AG09319 (cell line): ENCODE measurements at places on chromosomes 5 and 9.
A peak's percentile ranks its signal among the peaks of the same experiment; 100 is the strongest.

DNA sequence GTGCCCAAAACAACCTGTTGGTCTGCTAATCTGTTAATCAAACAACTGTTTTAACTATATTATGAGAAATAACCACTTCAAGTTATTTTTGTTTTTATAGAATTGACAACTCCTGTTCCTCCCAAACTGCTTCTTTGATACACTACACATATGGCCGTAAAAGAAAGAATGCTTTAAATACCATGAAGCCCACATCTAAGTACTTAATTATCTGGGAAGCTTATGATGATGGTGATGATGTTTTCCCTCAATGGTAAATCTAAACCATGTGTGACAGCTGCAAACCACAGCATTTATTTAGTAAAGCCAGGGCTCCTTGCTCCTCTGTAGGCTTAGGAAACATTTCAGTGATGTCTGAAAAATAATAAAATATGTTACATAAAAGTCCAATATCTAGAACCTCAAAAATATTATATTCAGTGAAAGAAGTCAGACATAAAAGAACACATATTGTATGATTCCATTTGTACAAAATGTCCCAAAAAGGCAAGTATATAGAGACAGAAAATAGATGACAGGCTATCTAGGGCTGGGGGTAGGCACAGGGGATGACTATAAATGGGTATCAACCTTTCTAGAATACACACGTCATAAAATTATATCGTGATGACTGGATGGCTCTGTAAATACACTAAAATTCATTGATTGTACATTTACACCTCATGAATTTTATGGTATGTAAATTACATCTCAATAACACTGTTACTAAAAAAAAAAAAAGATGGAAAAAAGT lies 154.1 kb downstream of the EFNA5 start:
- DNase-seq, result peak; percentile 48

DNA sequence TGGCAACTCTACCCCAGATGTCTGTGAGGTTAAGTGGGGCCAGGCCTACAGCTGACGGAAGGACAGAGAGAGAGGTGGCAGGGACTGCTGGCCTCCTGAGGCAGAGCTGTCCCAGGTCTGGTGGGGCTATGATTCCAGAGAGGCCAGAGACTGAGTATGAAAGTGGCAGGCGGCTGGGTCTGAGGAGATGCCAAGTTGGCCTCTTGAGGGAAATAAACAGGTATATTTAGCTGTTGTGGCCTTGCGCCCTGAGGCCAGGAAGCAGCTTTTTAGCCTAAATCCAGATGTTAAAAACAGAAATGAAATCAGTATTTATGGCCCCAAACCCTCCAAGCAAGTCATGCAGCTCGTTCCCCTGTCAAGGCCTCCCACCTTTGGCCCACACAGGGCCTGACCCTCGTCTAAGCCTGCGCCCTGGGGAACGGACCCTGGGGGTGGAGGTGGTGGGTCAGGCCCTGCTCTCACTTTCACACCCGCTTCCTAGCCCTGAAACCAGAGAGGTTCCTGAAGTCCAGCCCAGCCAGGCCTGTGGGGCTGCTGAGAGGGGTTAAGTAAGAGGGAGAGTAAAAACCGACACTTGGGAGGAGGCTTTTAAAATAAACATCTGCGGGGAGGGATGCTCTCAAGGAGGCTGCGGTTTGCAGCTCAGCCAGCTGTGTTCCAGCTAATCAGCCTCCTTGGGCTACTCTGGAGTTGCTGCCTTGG lies 18.7 kb downstream of the PCDHGC5 start:
- peak; percentile 86 for DNase-seq

DNA sequence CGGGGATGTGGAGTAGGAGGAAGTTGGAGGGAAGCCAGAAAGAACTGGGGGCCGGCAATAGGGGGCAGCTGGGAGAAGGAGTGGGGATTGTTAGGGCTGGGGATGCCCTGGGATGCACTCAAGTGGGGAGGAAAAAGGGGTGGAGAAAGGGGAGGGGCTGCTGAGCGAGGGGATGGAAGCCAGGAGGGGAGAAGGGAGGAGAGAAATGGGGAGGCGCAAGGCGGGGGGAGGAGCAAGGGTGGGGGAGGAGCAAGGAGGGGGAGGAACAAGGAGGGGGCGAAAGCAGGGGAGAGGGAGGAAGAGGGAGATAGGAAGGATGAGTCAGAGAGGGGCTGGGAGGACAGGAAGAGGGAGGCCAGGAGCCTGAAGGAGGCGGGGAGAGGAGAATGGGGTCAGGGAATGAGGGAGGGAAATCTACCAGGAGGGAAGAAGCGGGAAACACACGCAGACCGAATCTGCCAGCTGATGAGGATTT lies 1.6 kb downstream of the IRX4 start:
- no peak for DNase-seq

DNA sequence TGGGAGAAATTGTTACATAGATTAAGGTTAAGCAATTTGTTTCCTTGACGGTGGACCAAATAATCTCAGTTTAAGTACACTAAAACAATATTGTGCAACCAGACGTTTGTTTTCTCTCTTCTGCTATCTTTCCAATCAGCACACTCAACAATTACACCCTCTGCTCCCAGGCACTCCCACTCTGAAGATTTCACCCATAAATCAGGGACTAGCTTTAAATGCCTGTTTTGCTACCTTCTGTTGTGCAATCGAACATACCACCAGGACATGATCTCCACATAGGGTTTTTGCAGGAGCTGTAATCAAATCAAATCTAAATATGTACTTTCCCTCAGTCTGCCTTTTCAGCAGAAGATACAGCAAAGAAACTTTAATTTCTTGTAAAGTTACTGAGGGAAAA lies 405.8 kb upstream of the TLE4 start:
- DNase-seq, result no peak

- no peak for DNase-seq
These were observed 109.2 kb downstream of the SH3TC2 start for GRCh38 chr5:148953711-148954110.

GRCh38 chr5:111810112-111810511 lies 53.1 kb upstream of the NREP start:
- no peak for DNase-seq

GRCh38 chr5:15209053-15209762 lies 290.8 kb upstream of the FBXL7 start:
- DNase-seq, result no peak

DNA sequence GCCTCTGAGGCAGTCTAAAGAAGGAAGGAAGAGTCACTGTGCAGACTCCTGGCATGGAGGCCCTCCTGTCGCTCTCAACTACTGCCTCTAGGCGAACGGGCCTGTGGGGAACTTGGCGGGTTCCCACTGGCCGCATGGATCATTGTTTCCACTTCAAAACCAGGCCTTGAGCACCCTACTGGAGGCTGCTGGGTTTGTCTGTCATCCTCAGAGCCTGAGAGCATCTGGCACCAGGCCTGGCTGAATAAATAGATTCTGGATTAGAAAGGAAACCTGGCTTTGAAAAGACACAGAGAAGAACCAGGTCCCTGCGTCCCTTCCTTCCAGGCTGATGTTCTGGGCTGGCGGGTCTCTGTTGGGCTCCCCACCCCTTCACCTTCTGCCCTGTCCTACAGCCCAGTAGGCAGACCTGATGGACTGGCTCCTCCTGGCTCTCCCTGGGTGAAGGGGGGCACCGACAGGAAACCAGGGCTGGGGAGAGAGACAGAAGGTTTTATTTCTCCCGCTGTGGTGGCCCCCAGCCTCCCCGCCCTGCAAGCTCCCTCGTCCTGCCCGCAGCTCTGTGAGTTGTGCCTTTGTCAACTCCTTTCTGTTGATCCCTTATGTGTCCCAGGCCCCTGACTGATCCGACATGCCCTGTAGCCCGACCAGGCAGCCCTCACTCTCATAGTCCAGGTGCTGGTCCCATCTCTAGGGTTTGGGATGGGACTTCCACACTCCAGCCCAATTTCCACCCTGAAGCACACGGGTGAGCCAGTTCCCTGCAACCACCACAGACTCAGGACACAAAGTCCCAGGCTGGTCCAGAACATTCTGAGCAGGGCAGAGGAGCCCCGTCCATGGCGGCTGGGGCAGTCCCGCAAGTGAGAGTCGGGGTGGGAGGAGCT lies 50.1 kb downstream of the ADAMTS2 start:
- no peak for DNase-seq

- DNase-seq, result no peak
These were observed 384.7 kb upstream of the ZNF462 start for GRCh38 chr9:106478312-106478711.
